ENCODE measurements at places on chromosomes 12 and 14.

DNA sequence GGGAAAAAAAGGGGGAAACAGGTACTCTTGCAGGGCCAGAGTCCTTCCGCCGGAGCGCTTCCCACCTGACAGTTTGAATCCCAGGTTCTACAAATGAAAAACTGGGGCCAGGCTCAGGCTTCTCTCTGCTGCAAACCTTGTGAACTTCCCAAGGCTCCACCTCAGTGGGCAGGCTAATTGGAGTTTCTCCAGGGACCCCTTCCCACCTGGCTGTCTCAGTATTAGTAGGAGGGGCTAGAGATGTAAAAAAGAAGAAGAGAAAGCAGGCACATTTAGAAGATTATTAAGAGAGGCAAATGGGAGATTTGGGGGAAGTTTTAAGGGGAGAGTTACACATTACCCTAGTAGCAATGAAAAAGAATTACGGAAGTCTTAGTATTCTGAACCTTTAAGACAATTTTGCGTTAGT is 20.0 kb upstream of the CLEC2D start:
- DNase-seq = no peak

DNA sequence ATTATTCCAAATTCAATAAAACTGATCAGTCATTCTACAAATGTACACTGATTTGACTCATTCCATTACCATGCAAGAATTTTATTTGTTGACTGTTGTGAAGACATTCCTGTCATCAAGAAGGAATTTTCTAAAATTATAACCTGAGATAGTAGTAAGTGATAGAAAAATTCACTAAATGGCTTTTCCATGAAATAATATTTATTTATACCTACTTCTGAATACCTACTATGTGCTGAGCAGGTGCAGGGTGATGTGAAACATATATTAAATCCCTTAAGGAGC is 841.7 kb downstream of the NRXN3 start:
- DNase-seq = no peak

GRCh38 chr12:76310110-76310509 is 38.1 kb downstream of the BBS10 start:
- no peak for DNase-seq

DNA sequence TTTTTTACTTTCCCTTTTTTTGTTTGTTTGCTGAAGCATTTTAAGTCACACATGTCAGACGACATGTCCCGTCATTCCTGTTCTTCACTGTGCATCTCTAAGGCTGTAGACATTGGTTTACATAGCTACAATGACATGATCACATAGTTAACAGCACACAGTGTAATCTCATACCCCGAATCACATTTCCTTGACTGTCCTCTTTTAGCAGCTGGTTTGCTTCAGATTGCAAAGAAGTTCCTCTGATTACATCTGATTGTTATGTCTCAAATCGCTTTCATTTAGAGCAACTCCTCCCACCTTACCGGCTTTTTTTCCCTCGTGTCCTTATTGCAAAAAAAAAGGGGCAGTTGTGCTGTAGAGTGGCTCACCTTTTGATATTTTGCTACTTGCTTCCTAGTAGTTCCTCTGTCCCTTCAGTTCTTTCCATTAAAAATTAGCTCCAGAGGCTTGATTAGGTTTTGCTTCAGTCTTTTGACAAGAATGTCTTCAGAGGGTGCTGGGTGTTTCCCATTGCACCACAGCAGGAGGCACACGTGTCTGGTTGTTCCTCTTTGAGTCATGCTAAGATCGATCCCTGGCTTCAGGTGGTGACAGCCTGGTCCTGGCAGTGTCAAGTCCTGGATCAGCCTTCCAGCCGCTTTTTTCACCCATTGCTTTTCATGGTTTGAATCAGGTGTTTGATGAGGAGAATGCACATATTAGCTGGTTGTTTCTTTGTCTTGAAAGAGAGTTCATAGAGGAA is 35.0 kb downstream of the ZNF664 start:
- DNase-seq = no peak

DNA sequence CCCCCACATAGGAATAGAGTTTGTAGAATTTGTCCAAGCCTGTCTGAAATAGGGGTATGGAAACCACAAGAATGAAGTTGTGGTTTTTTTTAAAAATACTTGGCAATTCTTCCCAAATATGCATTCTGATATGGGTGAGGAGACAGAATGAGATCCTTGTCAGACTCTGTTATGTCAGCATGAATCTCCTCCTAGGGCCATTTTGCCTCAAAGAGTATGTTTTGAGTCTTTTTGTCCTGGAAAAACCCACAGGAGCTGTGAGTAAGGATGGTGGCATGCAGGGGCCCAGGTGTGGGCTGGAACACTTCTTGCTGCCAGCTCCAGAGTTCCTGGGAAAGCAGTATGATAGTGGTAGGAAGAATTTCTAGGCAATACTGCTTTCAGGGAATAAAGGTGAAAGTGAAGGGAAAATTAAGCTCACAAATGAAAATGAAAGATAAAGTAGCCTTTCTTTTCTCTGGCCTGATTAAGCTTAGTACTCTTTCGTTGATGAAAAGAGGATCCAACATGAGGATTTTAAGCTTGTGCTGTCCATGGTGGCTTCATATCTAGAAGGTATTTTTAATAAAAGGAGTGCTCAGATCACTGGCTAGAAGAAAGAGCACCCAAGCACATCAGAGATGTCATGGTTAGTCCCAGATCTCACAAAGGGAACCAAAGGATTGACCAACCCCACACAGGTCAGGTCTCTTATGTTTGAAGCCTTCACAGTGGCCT is 130.8 kb downstream of the LLPH start:
- no peak for DNase-seq

- DNase-seq = no peak
Measured at GRCh38 chr14:26525085-26525484, 72.7 kb downstream of the NOVA1 start.

GRCh38 chr14:91127924-91128323 is 14.1 kb downstream of the DGLUCY start:
- DNase-seq = no peak

- DNase-seq = no peak
Measured at GRCh38 chr12:117226505-117226904, 36.2 kb upstream of the FBXO21 start.

GRCh38 chr14:105261781-105262180 is 13.4 kb downstream of the BTBD6 start:
- DNase-seq = no peak

DNA sequence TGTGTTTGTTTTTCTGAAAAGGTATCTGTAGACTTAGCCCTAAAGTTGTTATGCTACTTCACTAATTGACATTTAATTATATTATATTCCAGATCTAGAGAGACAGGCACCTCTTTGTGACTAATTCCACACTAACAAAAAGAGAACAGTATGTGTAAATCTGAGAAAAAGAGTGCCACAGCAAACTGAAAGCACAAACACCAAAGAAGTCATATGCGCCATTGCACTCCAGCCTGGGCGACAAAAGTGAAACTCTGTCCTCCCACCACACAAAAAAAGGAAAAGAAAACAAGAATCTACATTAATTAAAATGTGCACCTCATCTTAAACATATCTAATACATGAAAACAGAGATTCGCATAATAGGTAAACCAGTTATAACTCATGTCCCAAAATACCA is 4.4 kb upstream of the CSRNP2 start:
- no peak for DNase-seq

- no peak for DNase-seq
Measured at GRCh38 chr12:50249464-50250182, 33.7 kb downstream of the LIMA1 start.

DNA sequence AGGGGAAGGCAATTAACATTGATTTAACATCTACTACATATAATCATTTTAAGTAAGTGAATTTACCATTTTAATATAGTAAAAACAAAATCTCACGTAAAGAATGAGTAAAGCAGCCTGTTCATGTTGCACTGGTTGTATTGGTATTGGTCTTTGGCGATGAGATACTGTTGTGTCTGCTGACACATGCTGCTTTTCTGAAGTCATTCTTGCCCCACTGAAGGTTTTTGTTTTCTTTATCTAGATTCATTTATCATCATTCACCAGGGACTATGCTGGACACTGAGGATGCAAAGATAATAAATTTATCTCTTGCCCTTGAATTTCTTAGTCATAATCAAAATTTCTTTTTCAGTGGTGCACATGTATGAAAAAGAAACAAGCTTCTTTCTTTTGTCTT is 246.2 kb upstream of the NPAS3 start:
- DNase-seq = no peak

GRCh38 chr14:71321574-71322315 is 414.5 kb downstream of the PCNX1 start:
- no peak for DNase-seq

GRCh38 chr14:104154246-104154645 is 15.9 kb downstream of the KIF26A start:
- no peak for DNase-seq

DNA sequence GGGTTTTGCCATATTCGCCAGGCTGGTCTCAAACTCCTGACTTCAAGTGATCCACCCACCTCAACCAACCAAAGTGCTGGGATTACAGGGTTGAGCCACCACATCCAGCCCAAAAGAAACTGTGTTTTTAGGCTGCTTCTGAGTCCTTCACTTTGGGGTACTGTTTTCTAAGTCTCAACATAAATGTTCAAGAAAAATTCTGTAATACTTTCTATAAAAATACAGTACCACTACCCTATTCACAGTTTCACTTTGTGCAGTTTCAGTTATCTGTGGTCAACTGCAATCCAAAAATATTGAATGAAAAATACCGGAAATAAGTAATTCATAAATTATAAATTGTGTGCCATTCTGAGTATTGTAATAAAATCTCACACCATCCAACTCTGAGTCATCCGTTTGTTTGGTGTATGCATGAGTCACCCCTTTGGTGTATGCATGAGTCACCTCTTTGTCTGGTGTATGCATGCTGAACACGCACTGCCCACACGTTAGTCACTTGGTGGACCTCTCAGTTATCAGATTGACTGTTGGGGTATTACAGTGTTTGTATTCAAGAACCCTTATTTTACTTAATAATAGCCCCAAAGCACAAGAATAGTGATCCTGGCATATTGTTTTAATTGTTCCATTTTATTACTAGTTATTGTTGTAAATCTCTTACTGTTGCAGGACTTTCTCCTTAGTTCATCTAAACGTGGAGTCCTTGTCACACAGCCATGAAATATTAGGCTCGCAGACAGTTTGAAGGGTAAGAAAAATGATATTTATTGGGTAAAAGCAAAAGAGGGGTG is 190.2 kb downstream of the FSCB start:
- DNase-seq = no peak

GRCh38 chr12:122884091-122884826 is 11.7 kb downstream of the VPS37B start:
- DNase-seq = no peak

DNA sequence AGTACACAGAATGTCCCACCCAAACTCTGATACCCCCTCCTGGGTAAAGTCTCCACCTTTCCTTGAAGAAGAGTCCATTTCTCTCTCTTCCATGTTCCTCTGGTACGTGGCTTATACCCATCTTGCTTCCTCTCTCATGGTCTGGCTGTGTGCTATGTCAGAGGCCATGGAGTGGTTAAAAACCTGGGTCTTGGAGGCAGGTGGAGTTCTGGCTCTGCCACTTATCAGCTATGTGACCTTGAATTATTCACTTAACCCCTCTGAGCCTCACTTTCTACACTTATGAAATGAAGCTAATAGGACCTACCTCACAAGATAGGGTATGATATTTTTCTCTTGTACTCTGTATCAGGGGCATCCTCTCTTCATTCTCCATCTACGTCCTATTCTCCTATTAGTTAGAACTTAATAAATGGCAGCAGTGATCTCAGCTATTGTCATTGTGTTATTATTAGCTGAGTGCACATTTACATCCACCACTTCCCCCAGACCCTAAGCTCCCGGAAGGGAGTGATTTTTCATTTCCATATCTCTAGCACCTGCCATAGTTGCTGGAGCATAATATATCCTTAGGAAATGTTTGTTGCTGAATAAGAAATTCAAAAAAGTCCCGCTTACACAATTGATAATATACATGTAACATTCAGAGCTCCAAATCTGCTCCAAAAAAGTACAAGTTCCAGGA is 59.8 kb upstream of the NOS1 start:
- DNase-seq = no peak

- no peak for DNase-seq
Measured at GRCh38 chr12:108060067-108060466, 69.0 kb upstream of the WSCD2 start.

DNA sequence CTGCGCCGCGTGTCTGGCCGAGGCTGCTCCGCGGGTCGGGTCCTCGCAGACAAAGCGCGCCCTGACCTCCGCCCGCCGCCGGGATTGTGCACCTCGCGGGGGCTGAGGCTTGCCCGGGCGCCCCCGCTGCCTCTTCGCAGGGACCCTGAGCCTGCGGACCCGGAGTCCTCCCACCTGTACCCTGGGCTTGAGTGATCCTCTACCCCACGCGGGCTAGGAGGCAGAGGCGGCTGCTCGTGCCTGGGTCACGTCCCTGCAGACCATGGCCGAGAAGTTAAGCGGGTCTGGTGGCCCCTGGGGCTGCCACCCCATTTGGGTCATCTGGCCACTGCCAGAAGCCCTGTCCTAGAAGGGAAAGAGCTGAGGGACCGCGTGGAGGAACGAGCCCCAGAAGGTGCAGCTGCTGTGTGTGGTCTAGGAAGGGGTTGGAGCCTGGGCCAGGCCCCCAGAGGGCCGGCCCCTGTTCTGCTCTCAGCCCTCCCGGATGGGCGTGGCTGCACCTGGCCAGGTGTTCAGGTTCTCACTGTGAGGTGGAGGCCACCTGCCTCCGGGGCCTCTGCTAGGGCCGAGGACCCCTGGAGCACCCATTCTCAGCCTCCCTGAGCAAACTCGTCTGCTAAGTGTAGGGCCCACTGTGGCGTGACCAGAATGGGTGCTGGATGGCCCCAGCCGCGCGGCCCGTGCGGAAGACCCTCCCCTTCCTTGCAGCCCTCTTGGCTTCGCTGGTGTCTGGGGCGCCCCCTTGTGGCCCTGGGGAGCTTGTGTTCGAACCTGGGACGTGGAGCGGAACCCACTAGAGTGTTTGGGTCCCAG is 49.6 kb downstream of the LRCOL1 start:
- DNase-seq = peak; percentile 63

- DNase-seq = no peak
Measured at GRCh38 chr14:47507861-47508260, 167.5 kb downstream of the MDGA2 start.

DNA sequence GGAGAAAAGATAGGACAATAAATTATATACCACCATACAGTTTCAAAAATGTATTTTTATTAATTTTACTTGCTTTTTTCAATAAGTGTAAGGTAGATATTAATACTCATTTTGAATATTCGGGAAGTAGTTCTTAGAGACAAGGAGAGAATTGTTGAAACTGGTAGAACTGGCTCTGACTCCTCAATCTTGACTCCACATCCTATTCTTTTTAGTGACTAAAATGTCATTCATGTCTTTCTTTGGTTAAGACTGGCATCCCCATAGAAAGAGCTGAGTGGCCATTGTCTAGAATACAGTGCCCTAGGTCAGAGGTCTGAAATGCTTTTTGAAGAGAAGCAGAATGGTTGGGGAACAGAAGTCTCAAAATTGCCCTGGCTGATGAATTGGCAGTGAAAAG is 177.6 kb upstream of the LRIG3 start:
- DNase-seq = no peak

- DNase-seq = no peak
Measured at GRCh38 chr14:30748343-30748742, 126.0 kb upstream of the COCH start.

DNA sequence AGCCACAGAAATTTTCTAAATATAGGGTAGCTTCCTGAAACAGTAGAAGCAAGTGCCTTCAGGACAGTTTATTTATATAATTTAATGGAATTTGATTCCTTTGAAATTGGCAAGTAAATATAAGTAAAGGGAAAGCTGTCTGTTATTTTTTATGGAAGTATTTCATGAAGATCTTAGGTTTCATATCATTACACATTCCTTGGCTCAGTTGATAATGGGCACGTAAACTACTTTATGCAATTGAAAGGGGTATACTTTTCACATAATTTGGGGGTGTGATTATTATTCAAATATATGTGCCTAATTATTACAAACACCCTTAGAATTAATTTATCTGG is 71.1 kb upstream of the RAP1B start:
- DNase-seq = no peak
